Bronchial epithelial cell (primary cell): ENCODE measurements at places on chromosomes 7 and 10. TPM values are rescaled to one million over a fixed set of nuclear protein-coding genes. Genes with fewer than 3 reads are reported as not detected.

The GFRA1 gene
- total RNA-seq: under 0.01 TPM in 2 replicates

The FLNC gene
- 0.64 and 1.8 TPM in 2 replicates for total RNA-seq

- DNase-seq: no peak
These were observed 4.7 kb downstream of the LRWD1 start for GRCh38 chr7:102469351-102469971.

DNA sequence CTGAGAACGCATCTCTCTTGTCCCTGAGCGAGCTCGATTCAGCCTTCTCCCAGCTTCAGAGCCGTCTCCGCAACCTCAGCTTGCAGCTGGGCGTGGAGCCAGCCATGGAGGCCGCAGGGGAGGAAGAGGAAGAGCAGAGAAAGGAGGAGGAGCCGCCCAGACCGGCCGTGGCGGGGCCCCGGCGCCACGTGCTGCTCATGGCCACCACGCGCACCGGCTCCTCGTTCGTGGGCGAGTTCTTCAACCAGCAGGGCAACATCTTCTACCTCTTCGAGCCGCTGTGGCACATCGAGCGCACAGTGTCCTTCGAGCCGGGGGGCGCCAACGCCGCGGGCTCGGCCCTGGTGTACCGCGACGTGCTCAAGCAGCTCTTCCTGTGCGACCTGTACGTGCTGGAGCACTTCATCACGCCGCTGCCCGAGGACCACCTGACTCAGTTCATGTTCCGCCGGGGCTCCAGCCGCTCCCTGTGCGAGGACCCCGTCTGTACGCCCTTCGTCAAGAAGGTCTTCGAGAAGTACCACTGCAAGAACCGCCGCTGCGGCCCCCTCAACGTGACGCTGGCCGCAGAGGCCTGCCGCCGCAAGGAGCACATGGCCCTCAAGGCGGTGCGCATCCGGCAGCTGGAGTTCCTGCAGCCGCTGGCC, 43.2 kb downstream of the CHST3 start:
- no peak for DNase-seq
